ENCODE measurements at places on chromosomes 16 and 17.

DNA sequence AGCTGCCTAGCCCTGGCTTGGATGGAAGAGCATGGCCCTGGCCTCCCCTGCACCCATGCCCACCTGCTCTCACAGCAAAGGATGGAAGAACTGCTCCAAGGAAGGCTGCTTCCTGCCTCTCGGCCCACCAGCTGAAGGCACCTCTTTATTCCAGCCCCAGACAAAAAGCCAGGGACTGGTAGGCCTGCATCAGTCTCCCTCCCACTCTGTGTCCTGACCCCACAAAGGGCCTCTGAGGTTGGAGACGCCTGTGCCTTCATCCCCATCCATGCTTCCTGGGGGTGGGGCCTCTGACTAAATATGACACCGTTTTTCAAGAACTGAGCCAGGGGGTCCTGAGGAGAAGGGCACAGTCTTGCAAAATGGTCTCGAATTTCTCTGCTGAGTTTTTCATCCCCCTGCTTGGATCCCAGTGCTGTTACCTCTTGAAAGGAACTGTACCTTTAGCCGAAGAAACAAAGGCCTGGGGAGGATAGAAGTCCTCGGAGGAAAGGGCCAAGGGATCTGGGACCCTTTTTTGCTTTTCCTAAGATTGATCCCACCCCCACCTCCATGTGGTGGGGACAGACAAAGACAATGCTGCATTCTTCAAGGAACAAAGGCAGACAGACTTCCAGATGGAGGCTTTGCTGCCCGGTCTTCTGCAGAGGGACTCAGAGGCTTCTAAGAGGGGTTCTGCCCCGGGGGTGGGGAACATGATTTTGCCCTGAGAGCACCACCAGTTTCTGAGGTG is 5.2 kb downstream of the C17orf50 start:
- DNase-seq, result no peak

DNA sequence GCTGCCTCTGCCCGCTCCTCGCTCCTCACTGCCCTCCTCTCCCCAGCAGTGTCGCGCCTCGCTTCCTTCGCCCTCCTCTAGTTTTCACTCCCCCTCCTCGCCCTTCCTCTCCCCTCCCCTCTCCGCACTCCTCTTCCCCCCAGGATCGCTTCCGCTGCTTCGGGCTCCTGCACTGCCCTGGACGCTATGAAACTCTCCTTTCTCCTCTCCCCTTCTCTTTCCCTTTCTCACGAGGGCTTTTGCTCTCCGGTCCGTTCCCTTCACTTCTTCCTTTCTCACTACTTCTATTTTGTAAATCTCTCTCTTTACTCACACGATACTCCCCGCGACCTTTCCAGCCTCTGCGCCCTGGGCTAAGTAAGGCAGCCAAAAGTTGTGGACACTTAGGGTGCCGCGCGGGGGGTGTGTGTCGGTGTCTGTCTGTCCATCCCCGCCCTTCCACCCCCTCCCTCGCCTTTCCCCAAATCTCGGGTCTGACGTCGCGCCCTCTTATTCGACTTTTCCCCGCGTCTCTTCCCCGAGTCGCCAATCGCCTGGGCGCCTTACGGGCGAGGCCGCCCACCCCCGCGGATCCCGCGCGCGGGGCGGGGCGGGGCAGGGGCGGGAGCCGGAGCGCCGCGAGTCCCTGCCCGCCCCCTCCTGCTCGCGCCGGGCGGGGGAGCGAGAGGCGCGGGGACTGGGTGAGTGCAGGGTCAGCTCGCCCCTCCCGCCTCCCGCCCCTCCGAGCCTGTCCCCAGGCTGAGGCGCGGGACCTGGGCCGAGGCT is at the start of gene IRX3:
Gene IRX3 (minus strand): TSS at position 422 of the 765 bp plus-strand sequence. CDS start 737 bp downstream, outside the sequence.
- no peak for DNase-seq

- no peak for DNase-seq
Observed at GRCh38 chr17:81685108-81685507, 1.3 kb downstream of the HGS start.

GRCh38 chr17:70582777-70583176 is 413.4 kb downstream of the KCNJ2 start:
- no peak for DNase-seq

GRCh38 chr16:88005181-88005581 is 53.9 kb downstream of the BANP start:
- no peak for DNase-seq

DNA sequence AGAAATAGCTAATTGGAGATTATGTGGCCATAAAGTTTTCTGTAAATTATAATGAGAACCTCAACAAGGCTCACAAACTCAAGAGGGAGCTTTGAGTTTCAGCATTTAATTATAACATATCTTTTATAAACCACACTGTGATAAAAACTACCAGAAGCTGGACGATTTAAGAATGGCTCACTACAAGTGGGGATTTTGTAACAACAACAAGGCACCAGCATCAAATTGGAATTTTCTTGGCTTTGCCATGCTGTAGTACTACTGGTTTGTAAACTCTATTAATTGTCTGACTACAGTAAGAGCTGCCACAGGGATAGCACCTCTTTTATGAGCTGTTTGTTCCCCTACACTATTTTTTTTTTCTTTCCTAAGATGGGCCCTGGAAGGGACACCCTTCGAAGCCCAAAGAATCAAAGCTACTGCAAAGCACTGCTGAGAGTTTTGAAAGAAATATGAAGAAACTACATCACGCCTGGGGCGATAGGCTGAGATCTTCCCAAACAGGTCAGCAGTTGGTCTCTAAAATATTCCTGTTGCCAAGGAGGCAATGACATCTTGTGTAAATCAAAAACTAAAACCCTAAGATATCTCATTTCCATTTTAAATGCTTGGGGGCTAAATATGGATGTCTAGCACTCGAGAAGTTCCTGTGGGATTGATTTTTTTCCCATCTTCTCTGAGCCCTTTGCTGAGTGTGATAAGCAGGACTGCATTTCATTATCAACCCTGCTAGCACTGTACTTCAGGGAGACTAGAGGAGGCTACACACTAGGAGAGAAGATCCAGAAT is 40.9 kb downstream of the SKAP1 start:
- no peak for DNase-seq

Data from CD4-positive, alpha-beta T cell treated with Interleukin-10 for 1 hour (primary cell).